ENCODE measurements at places on chromosomes 16 and 17.

DNA sequence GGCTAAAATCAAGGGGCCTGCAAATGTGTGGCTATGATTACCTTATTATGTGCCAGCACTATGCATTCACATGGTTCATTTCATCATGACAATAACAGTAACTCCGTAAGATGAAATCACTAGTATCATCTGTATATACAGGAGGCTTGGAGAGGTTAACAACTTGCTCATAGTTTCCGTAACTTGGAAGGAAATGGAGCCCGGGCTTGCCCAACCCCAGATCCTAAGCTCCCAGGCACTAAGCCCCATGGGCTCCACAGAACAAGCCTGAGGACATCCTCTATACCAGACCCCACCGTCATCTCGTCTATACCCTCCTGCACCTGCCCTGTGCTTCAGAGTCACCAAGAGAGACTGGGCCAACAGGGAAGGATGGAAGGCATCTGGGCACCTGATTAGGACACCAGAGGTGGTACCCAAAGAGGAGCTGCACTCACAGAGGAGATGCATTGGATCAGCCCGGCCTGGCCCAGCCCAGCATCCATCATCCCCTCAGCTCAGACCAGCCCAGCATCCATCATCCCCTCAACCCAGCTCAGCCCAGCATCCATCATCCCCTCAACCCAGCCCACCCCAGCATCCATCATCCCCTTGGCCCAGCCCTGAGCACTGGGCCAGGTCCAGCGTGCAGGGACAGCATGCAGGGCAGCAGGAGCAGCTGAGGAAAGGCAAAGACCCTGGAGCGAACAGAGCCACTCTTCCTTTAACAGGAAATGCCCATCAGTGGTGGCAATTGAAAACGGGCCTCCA is 28.5 kb downstream of the NSMCE1 start:
- DNase-seq: no peak

- no peak for DNase-seq
Measured at GRCh38 chr17:4560837-4561256, 470 bp upstream of the GGT6 start.

DNA sequence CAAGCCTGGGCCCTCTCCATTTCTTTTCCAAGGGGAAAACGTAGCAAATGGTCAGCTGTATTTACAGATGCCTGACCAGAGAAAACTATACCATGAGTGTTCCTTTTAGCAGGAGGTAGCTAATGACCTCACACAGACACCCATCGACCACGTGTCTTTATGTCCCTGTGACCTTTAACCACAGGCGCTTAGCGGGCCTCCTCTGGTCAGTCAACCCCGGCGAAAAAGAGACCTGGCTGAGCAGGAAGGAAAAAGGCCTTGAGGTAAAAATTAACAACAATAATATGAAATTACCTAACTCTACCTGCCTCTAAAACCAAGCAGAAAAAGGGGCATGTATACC is 9.1 kb downstream of the NUDT16L1 start:
- DNase-seq: no peak

DNA sequence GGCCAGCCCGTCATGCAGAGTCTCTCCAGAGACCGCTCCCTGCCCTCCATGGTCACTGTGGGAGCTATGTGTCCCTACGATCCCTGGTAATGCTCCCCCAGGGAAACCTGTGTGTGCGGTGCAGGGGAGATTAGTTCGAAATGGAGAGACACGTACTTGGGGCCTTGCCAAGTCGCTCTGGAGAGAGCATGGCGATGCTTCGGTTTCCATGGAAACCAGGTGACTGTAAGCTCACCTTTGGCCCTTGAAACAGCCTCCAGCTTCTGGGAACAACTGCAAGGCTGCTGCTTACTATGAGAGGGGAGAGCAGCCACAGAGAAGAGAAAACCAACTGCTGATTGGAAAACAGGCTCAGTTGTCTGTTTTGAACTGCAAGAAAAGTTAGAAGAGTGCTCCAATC is 879.7 kb upstream of the EEF2KMT start:
- no peak for DNase-seq

DNA sequence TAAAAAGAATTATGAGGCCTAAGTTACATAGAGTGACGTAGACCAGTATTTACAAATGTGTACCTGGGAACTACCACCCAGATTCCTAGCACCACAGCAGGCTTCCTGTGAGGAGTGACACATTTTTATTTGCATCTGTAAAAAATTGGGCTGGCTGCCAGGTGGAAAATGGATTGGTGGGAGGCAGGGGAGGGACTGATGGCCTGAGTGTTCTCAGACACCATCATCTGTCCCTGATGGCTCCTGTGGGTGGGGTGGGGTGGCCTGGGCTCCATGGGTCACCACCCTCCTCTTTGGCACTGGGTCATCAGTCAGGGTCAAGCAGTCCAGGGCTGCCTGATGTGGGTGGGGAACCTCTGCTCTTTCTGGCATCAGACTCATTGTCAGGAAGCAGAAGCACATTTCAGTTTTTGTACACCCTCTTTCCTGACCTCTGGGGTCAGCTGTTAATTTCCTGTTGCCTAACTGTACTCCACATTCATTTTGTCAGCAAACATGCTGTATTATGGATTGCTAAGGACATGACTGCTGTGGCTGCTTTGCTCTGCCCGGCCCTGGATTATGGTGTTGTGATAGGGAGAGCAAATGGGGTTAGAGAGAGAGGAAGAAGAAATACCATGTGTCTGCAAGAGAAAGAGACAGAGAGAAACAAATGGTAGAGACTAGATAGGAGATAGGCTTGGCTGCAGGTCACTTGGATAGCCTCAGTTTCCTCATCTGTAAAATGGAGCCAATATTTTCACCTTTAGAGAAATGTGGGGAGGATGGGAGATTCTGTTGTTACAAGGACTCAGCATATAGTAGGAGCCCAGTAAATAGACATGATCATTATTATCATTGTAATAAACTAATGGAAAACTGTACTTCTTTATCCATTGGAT is 11.6 kb upstream of the MFAP4 start:
- DNase-seq: no peak

- no peak for DNase-seq
Measured at GRCh38 chr16:89481356-89481955, 8.9 kb downstream of the ANKRD11 start.

- no peak for DNase-seq
Measured at GRCh38 chr16:74749291-74750055, 25.1 kb downstream of the FA2H start.

GRCh38 chr16:30346286-30346685 is 8.8 kb downstream of the CD2BP2 start:
- no peak for DNase-seq

- DNase-seq: peak; percentile 52
Measured at GRCh38 chr16:88968589-88969280, 8.3 kb downstream of the CBFA2T3 start.

DNA sequence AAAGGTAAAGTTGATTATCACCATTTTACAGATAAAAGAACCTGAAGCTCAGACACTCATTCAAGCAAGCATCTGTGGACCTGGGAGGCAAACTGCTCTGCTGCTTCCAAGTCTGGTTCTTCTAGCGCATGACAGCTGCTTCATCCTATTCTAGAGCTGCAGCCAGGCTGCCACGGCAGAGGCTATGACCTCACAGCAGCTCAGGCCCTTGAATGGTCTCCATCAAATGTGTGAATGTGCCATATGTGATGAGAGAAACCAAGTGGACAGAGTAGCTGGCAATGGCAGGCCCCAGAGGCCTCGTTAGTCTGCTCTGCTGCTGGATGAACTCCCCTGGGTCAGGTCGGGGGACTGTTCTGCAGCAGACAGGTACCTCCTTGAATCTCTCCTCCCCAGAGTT is 30.7 kb upstream of the FOXJ1 start:
- peak; percentile 1 for DNase-seq

GRCh38 chr17:40553694-40554534 is 11.4 kb downstream of the CCR7 start:
- no peak for DNase-seq

DNA sequence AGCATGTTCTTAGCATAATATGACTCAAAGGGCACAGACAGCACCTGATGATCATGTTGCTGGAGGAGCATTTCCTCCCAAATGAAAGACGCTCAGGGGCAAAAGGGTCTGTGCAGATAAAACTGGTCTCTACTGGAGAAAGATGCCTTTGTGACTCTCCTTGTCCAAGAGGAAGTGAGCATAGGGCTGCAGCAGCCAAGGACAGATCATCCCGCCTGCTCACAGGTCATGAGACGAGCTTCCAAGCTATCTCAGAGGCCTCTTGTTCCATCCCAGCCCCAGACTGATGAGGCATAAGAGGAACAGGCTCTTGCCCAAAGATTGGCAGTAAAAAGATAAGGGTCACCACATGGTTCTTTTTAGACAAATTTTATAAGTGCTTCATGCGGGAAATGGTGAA is 141.8 kb downstream of the KATNIP start:
- no peak for DNase-seq

- DNase-seq: peak; percentile 61
Measured at GRCh38 chr17:49162866-49163265, 30.3 kb downstream of the B4GALNT2 start.

- no peak for DNase-seq
Measured at GRCh38 chr16:31470615-31471014, 1.3 kb upstream of the TGFB1I1 start.

DNA sequence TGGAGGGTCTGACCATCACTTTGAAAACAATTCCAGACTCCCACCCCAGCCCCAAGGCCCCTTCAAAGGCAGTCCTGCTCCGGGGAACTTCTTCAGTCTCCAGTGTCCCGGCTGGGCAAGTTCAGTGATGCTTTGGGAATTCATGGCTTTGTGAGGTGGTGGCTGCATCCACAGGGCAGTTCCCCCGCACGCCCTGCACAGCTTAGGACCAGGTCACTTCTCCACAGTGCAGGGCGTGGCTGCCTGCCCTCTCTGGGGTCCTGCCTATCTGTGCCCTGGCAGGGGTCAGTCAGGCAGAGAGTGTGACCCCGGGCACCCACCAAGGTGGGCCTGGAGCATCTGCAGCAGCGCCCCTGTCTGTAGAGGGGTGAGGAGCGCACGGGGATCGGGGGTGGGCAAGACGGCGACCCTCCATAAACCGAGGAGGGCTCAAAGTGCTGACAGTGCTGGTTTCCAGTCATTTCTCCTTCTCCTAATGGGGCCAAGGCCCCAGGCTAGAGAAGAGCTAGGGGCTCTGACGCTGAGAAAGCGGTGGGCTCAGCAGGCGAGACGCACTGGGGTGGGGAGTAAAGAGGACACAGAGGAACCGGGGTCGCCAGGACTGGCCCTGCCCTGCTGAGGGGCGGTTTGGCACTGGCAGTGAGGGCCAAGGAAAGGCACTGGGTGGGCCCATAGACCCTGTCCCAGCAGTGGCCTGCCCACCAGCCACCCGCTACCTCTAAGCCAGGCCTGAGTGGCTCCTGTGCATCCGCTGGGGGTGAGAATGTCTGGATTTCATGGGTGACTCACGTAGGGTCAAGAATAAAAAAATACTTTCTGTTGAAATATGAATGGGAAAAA is 4.2 kb upstream of the ARHGAP27 start:
- DNase-seq: no peak

DNA sequence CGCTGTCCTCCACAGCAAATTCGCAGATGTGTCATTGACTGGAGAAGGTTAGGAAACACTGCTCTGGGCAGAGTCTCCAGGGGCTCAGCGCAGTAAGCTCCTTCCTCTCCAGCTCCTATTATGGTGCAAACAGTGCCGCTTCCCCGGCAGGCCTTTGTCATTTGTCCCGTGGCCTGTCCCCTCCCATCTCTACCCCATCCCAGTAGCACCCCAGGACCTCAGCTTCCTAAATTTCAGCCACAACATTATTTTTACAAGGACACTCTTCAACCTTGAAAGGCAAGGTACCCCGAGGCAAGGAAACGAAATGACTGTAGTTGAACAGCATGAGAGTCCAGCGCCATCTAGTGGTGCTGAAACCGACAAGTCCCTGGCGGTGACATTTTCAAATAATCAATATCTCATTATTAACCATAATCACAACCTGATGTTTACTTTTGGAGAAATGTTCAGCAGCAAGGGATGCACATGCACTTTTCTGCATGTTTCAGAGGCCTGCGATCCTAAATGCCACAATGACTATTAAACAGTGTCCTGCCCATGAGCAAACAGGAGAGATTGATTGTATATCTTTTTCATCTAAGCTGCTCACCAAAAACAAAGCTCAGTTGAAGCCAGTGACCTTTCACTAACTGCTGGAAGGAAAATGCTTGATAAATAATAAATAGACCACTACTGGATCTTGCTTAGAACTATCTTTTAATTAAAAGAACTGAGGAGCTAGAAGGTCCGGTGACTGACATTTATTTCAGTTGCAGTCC is 16.5 kb downstream of the MRPS23 start:
- DNase-seq: peak; percentile 68

DNA sequence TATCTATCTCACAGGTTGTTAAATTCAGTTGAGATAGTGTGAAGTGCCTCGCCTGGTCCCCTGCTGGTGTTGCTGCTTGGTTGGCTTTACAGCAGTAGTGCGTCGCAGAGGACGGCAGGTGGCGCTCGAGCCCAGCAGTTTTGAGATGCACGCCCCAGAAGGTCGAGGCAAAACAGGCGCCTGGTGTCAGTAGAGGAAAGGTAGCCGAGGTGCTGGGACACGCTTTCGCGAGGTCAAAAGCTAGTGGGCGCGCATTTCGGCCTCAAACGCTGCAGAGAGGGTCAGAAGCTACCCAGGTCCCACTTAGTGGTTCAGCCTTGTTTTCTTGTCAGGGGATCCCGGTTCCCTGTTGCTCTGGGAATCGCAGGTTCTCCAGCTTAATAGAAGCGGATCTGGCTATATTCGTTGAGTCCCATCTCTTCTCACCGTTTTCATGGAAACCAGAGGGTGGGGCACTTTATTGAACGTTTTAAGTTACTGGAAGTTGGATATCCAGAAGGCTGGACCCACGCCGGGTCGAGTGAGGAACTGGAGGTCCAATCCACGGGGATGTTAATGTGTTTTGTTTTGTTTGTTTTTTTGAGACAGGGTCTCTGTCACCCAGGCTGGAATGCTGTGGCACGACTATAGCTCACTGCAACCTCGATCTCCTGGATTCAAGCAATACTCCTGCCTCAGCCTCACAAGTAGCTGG is 10.3 kb upstream of the ZFP90 start:
- peak; percentile 93 for DNase-seq

DNA sequence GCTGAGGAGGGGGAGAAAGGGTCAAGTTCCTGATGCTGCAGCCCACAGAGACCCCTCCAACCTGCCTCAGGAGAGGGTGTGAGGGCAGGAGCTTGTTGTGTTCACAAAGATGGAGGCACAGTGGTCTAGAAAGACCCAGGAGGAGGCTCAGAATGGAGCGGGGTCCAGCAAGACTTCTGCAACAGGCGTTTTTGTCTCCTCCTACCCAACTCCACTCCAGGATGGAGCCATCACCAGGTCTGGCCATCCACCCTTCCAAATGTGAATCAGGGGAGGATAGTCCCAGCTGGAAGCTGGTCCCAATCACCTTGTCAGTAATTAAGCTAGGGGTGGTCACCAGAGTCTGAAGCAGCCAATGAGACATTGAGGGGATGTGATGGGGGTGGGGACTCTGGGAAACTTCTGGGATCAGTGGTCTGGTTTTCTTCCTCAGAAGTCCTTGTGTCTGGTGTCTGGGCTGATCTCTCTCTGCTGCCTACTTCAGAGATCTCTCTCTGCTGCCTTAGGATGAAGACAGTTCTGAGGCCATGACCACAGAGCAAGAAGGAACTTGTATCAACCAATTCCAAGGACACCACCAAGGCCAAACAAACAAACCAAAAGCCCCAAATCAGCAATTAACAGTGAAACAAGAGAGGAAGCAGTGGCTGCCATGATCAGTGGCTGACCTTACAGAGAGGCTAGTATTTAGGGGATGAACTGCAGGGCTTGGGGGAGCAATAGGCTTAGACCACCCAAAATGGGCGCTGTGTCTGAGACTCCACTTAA is 14.5 kb downstream of the CD300LB start:
- DNase-seq: no peak

Data from RPMI8226 (cell line).